ENCODE measurements at places on chromosomes 4 and X.

DNA sequence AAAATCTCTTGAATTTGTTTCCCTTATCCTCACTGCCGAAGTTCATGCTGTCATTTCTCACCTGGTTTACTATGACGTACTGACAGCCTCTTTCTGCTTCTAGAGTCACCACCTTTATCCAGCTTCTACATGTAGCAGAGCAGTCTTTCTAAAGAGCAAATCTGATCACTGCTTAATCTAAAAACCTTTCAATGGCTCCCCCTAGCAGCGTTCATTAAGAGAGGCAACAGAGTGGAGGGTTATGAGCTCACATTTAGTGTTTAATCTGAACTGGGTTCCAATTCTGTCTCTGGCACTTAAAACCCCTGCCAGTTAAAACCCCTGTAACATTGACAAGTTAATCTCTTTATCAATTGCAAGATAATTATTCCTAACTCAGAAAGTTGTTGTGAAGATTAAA lies 4.4 kb downstream of the RBPJ start:
- no peak for DNase-seq

- DNase-seq: no peak
These were observed 43.4 kb downstream of the C4orf51 start for GRCh38 chr4:145723336-145723735.

DNA sequence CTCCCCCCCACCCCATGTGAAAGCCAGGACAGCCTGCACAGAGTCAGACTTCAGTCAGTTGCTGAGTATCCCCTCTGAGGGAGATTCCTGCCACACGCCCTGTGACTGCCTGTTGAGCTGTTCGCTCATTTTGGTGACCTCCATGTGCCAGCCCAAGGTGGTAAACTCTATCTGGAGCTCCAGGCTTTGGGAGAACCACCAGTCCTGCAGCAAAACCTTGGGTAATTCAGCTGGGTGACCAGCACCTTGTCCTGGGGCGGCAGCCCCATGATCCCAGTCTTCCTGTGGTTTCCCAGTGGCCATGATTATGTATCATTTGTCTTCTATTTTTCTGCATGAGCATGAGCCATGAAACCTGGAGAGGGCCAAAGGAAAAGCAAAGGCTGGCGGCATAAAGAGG lies 73.4 kb downstream of the NBDY start:
- no peak for DNase-seq

- DNase-seq: peak; percentile 41
These were observed 51.5 kb downstream of the ALPK1 start for GRCh38 chr4:112348488-112349158.

- peak; percentile 49 for DNase-seq
These were observed 69.5 kb downstream of the PDE5A start for GRCh38 chr4:119559044-119559647.

DNA sequence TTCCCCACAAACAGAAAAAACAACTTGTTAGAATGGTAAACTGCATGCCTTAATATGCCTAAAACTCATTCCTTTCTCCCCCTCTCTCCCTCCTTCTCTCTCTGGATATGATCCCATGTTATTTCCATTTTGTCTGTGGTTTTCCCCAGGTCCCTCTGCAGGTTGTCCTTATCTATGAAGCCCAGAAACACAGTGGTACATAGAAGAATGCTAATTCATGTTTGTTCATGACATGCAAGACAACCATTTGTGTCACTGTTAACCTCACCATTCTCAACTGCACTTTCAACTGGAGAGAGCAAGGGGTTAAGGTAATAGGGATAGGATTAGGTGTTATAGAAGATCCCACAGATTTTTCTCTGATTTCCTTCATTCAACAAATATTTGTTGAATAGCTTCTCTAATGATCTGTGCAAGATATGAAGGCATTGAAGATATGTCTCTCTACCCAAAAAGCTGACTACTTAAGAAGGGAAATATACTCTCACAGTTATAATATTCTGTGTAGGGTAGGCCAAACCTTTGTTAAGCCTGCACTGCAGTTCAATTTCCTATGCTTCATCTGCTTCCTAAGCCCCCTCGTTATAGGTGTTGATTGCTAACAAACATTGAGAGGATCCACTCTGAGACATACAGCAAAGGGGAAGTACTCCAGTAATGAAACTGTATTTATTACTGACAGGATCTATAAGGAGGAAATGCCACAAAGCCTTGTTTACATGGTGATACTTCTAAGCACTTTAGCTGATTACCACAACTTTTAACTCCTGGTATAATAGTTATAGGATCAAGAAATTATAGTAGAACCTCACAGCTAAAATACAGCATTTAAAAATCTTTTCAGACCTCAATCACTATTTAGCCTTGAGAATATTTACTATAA lies 96.1 kb downstream of the FRYL start:
- DNase-seq: no peak

DNA sequence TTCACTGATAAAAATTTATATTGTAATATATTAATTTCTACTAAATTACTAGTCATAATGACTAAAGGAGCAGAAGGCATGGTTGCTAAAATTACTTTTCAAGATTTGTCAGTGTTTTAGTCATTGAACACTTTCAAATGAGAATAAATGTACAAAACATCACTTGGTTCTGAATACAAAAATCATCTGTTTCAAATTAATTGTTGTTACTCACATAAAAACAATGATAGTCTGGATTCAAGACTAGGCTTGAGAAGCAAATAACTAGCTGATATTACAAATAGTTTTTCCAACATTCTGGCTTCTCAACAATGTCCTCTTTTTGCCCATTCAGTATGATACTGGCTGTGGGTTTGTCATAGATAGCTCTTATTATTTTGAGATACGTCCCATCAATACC lies 112.5 kb downstream of the ANAPC10 start:
- no peak for DNase-seq

DNA sequence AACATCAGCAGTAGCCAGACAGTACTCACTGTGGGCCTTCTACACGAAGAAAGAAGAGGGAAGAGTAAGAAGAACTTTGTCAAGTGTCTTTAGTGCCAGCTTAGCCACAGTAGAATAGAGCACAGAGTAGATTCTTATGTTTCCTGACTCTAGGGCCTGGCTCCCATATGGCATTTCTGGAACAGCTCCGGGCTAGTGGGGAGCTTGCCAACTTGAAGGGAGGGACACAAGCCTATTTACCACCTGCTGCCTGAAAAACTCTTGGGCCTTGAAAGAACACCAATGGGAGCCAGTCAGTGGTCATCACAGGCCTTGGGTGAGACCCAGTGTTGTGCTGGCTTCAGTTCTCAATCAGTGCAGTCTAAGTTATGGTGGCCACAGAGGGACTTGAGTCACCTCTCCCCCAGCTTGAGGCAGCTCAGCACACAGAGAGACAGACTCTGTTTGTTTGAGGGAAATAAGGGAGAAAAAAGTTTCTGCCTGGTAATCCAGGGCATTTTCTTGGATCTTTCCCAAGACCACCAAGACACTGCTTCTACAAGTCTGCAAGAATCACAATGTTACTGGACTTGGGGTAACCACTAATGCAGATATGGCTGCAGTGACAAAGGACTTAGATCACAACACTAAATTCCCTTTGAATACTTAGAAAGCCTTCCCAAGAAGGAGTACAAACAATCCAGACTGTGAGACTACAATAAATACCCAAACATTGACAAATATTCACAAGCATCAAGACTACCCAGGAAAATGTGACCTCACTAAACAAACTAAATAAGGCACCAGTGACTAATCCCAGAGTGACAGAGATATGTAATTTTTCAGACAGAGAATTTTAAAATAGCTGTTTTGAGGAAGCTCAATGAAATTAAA lies 261.0 kb upstream of the NDST3 start:
- no peak for DNase-seq

DNA sequence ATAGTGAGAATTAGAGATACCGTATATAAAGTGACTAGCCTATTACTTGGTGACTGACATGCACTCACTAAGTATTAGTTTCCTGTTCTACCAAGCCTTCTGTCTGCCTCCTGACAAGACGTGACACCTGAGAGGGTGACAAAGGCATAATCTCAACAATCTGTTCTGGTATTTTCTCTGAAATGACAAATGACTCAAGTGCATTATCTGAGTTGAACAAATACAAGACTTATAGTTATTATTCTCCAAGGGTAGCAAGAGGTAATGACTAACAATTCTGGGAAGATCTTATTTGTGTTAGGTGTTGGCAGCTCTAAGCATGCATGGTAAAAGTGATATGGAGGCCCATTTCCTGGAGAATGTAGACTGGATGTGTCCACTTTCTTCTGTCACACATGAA lies 60.6 kb downstream of the SYTL5 start:
- no peak for DNase-seq

- no peak for DNase-seq
These were observed 132.6 kb downstream of the PACRGL start for GRCh38 chr4:20832826-20833225.

DNA sequence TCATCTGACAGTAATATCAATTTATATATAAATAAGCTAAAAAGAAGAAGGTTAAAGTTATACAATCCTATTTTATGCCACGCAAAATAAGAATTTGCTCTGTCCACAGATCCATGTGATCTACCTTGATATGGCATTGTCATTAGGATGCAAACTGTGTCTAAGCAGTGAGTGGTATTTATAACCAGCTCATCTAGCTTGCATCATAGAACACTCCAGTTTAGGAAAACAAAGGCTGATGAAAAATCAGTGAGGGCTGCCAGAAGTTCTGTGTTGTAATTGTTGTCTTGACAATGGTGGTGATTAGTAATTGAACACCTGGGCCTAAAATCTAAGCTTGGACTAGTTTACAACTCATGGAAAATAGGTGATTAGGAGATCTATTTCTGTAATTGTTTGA lies 111.0 kb downstream of the CPE start:
- DNase-seq: no peak

- DNase-seq: no peak
These were observed 471.9 kb downstream of the BCOR start for GRCh38 chrX:39625810-39626209.

- no peak for DNase-seq
These were observed 117.2 kb downstream of the GATB start for GRCh38 chr4:151643564-151643963.

GRCh38 chr4:128060121-128060698 lies 902 bp upstream of the LARP1B start:
- DNase-seq: no peak

GRCh38 chr4:6372649-6373525 lies 99.5 kb downstream of the PPP2R2C start:
- no peak for DNase-seq

GRCh38 chrX:123169247-123169901 lies 14.7 kb upstream of the GRIA3 start:
- DNase-seq: no peak

DNA sequence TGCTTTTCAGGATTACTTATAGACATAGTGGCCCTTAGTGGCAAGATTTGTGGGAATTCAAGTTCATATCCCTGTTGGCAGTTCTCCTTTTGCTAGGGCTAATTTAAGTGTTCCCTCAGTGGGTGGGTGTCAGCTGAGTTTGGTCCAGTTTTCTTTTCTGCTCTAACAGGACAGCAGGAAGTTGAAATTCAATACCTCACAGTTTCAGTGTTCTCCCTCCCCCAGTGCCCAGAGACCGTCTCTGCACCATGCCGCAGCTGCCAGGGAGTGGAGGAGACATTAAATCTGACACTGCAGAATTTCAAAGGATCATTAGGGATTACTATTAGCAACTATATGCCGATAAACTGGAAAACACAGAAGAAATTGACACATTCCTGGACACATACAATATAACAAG lies 50.7 kb downstream of the UBE2NL start:
- DNase-seq: no peak

DNA sequence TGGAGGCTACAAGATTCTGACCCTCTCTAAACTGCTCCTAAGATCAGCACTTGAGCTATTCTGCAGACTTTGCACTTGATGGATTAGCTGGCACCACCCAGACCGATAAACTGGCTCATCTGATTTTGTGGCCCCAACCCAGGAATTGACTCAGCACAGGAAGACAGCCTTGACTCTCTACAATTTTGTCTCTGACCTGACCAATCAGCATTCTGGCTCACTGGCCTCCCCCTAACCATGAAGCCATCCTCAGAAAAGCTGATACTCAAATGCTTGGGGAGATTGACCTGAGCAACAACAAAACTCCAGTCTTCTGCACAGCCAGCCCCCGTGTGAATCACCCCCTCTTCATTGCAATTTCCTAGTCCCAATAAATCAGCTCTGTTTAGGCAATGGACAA lies 195.4 kb upstream of the PPP1R2C start:
- no peak for DNase-seq

DNA sequence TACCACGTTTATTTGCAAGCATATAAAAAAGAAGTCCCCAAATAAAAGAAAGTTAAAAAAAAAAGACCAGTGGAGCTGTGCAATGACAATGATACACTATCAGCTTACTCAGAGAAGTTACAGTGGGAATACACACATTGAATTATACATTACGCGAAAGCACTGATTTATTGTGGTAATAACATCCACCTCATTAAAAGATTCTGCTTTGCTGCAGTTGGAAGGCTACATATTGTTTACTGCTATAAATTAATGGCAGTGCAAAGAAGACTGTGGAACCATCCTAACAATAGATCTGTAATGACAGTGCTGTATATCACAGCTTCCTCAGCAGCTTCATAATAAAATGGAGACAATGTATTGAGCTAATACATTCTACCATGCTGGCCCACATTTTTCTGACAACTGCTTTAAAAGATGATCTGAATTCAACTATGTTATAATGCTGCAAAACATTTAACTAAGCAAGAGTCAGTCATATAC lies 142.5 kb upstream of the MAB21L2 start:
- no peak for DNase-seq

DNA sequence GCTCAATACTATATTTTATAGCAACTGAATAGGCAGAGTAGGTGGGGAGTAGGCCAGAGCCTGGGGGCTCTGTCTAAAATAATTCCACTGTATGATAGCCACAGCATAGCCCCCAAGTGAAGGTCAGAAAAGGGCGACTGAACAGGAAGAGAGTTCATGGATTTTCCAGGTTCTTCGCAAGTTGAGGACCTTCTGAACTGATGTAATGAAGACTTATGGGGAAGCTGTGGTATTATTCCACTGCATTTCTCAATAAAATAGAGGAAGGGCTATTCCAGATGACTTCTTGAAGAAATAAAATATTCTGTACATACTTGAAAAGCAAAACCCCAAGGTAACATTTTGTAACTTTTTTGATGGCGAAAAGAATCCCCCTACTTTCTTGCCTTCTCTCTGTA lies 231.4 kb upstream of the GPC4 start:
- DNase-seq: no peak

GRCh38 chrX:110408949-110409588 lies 50.4 kb downstream of the RTL9 start:
- DNase-seq: no peak

GRCh38 chr4:41196633-41197332 lies 17.6 kb downstream of the APBB2 start:
- DNase-seq: no peak

Measured in smooth muscle cell of the brain vasculature (primary cell).